ENCODE measurements at places on chromosomes 5 and 9.

GRCh38 chr5:71807909-71808308, 88.8 kb downstream of the CARTPT start:
- no peak for DNase-seq

- no peak for DNase-seq
Observed at GRCh38 chr5:151082282-151082902, 1.6 kb upstream of the TNIP1 start.

DNA sequence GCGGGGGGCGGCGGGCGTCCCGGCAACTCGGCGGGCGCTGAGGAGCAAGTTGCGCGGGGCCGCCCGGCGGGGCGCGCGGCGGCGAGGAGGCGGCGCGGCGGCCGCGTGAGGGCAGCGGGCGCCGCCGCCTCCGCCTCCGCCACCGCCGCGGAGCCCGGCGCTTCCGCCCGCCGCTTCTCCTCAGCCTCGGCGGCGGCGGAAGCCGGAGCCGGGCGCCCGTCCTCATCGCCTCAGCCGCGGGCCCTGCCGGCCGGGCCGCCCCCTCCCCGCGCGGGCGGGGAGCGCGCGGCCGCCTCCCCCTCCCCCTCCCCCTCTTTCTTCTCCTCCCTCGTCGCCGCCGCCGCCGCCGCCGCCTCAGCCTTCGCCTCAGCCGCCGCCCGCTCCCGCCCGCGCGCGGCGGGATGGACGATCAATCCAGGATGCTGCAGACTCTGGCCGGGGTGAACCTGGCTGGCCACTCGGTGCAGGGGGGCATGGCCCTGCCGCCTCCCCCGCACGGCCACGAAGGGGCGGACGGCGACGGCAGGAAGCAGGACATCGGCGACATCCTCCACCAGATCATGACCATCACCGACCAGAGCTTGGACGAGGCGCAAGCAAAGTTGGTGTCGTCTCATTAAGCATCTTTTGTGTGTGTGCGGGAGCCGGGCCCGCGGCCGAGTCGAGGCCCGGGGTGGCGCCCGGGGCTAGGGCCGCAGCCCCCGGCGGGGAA, at the start of gene PBX3:
Gene PBX3 (plus strand): TSS at position 321 of the 712 bp plus-strand sequence.
- DNase-seq, result peak; percentile 62

- no peak for DNase-seq
Observed at GRCh38 chr9:83425240-83425639, 113.0 kb downstream of the FRMD3 start.

DNA sequence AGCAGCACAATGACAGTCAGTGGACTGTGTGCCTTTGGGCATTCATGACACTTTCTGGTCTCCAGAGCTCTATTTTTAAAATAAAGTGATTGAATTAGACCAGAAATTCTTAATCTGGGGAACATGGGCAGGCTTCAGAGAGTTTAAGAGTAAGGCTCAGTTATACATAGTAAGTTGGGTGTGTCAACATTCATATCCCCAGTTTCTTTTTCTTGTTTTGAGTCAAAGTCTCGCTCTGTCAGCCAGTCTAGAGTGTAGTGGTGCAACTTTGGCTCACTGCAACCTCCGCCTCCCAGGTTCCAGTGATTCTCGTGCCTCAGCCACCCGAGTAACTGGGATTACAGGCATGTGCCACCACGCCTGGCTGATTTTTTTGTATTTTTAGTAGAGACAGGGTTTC, 13.7 kb upstream of the KIF4B start:
- DNase-seq, result no peak

- no peak for DNase-seq
Observed at GRCh38 chr5:26761045-26761444, 277.3 kb downstream of the CDH9 start.

- no peak for DNase-seq
Observed at GRCh38 chr9:120901755-120902568, 24.6 kb downstream of the TRAF1 start.

GRCh38 chr9:16563446-16563845, 307.0 kb downstream of the BNC2 start:
- DNase-seq, result no peak

GRCh38 chr9:134922932-134923240, 5.2 kb upstream of the FCN1 start:
- DNase-seq, result no peak

DNA sequence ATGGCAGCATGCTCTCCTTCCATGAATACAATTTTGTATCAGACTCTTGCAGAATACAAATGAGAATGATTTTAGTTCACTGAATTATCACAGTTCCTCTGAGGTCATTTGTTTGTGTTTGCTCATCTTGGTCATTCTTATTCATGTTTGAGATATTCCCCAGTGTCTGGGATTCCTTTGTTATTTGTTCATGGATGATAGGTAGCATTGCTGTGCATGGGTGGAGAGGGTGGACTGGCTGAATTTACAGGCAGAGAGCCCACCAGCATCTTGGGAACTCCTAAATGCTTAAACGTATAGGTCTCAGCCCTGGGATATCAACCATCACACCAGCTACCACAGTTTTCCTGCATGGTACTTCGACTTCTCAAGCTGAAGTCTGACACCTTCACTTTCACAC, 459.8 kb downstream of the CCDC171 start:
- DNase-seq, result no peak

DNA sequence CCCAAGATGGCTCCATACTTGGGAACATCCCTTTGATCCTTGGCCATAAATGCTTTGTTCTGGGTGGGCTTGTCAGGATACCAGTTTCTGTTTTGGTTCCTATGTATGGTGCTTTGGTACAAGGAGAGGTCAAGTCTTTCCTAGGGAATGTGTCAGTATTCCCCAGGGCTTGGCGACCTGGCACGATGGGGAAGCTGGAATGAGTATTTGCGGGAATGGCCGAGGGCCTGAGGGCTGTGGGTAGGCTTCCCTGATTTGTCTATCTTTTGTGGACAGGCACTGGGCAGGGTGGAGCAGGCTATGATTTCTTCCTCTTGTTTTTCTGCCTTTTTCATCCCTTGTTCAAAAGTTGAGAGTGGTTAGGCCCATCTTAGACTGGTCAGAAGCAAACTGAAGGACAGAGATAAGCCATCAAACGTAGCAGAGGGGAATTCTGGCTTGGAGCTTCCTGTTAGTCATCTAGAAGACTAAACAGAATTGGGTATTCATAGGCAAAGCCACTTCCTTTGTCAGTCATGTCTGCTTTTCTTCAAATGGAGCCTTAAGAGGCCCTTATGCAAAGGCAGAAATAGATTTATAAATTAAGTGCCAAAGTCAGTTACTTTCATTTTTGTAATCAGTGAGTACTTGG, 13.7 kb downstream of the DOCK2 start:
- DNase-seq, result peak; percentile 42

- no peak for DNase-seq
Observed at GRCh38 chr5:151627650-151628049, 36.5 kb upstream of the FAT2 start.

DNA sequence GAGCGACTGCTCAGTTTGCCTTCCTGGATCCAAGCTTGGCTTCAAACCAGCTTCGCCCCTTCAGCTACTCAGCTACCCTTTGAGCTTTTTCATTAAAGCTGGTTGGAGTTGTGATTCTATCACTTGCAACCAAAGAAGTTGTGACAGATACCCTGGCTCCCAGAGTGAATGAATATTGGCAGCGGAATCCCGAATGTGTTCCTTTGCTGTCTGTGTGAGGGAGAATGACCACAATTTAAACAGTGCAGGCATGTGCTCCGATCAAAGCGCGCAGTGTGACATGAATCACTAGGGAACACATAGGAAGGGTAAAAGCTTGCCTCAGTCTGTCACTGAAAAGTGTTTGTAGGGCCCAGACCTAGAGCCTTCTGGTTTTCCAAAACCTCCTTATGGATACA, 6.6 kb upstream of the AFAP1L1 start:
- DNase-seq, result no peak

DNA sequence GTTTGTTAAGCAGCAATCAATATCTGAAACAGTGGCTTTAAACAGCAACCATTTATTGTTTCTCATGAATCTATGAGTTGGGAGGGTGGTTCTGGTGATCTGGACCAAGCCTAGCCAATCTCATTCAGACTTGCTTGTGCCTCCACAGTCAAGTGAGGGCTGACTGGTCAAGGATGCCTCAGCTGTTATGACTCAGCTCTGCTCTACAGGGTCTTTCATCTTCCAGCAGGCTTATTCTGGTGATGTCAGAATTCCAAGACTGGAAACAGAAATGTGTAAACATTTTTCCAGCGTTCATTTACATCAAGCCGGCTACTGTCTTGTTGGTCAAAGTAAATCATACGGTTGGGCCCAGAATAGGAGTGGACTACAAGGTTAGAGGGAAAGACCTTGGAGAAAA, 2.5 kb upstream of the PIP5K1B start:
- no peak for DNase-seq

DNA sequence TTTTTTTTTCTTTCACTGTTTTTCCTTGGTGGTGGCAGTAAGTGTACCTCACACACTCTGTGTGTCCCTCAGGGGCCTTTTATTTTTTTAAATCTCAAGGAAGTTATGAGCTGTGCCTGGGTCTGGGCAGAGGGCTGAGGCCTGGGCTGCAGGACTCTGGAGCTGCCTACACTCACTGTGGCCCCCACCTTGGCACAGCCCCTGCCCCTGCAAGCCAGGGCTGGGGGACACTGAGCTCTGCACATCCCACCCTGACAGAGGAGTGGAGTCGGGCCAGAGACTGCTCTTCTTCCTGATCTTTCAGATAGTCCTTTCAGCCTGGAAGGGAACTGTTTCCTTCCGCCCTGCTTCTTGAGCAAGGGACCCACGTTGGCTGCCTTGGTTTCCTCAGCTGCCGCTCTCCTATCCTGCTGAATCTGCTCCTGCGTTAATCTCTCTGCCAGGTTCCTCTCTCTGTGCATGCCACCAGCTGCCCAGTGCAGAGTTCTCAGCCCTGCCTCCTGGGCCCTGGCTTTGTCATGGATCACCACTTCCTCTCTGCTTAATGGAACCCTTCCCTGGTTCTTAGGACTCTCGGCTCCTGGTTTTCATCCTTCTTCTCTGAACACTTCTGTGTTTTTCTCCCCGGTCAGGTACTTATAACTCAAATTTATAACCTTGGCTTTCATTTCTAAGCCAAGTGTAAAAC, 502.3 kb downstream of the DIRAS2 start:
- DNase-seq, result no peak

DNA sequence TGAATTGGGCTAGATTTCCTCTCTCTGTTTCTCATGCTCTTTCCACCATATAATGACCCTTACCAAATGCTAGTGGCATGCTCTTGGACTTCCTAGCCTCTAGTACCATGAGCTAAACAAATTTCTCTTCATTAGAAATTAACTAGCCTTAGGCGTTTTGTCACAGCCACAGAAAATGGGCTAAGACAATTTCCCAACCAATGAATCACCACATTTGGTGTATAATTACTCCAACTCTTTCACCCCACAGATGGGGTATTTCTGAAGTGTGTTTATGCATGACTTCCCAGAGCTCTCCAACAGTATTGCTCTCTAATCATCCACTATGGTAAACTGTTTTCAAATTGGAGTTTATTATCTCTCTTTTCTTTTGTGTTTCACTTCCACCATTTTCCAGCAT, 1041.1 kb upstream of the COX7C start:
- no peak for DNase-seq

- no peak for DNase-seq
Observed at GRCh38 chr9:129740666-129741464, 12.0 kb downstream of the PTGES start.

GRCh38 chr9:12875191-12875590, 100.4 kb downstream of the LURAP1L start:
- DNase-seq, result no peak

- DNase-seq, result no peak
Observed at GRCh38 chr5:58200451-58200850, 259.4 kb downstream of the PLK2 start.

DNA sequence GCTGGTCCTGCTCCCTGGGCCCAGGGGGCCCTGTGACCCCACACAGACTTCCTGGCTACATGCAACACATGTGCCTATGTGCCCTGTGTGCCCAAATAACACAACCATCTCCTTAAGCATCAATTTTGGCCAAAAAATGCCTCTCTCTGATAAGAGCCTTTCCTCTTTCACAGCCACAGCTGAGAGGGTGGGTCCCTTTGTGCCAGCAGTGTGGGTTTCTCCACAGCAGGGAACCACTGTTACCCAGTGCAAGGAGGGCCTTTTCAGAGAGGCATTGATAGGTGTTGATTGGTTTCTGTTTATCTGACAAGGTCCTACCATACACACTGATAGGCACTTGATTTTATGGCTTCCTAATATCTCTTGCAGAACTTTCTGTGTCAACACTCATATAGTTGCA, 42.7 kb downstream of the SYK start:
- DNase-seq, result no peak

GRCh38 chr5:115452536-115453235, 91.9 kb downstream of the FEM1C start:
- no peak for DNase-seq

DNA sequence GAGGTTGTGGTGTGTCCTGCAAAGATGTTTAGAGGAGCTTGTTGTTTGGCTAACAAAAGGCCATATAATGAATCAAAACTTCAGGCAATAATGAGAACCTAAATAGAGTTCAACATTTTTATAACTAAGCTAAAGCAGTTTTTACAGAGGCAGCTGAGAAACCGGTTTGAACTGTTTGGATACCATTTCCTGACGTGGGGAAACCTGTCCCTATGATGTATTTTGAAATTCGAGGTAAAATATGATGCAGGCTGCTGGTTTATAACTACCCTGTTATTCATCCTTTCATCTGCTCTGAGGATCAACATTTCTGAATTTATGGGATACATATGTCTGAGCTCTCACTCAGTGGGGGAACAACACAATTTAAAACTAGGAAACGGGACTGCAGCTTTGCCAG, 289.5 kb upstream of the IRX2 start:
- DNase-seq, result no peak

GRCh38 chr5:90554358-90555006, 4.1 kb upstream of the ADGRV1 start:
- DNase-seq, result no peak

GRCh38 chr5:39118638-39119037, 44.4 kb upstream of the RICTOR start:
- DNase-seq, result no peak

DNA sequence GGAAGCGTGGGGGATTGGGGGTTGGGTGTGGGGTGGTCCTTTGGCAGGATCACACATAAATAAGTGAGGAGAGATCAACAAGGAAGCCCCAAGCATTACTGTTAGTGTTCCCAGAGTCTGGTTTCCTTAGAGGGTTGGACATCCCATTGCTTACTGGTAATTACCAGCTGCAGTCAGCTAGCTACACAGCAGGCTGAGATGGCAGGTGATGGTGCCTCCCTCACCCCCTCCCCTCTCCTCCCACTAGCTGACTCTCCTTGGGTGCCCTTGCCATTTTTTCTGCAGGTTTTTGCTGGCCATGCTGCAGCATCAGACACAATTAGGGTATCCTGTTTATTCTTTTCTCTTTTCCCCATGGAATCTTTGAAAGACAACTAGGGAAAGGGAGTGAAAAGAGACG, 107.5 kb upstream of the TLR4 start:
- DNase-seq, result no peak
